Keratinocyte (primary cell): ENCODE measurements at places on chromosomes 12 and 14. TPM values are rescaled to one million over a fixed set of nuclear protein-coding genes. Genes with fewer than 3 reads are reported as not detected.

Gene GZMB
- polyA plus RNA-seq = 0.08 TPM in 1 of 3 replicates, not detected in the others

Gene TAS2R19
- 0.17 to 0.31 TPM in 2 of 3 replicates, not detected in the other for polyA plus RNA-seq

Gene STAC3
- polyA plus RNA-seq = 0.27 to 0.94 TPM (median 0.62 TPM) in 3 replicates

Gene BCL11B
- polyA plus RNA-seq = 3.6 to 6.4 TPM (median 5.2 TPM) in 3 replicates

Gene SOAT2
- 0.08 TPM in 1 of 3 replicates, not detected in the others for polyA plus RNA-seq

Gene CLEC1A
- 0.05 TPM in 1 of 3 replicates, not detected in the others for polyA plus RNA-seq

Gene PLCZ1
- polyA plus RNA-seq = 0.15 to 0.62 TPM (median 0.18 TPM) in 3 replicates

Gene CFAP73
- not detected in 3 replicates for polyA plus RNA-seq

Gene USP44
- polyA plus RNA-seq = 0.12 to 0.18 TPM (median 0.13 TPM) in 3 replicates

Gene PYGL
- polyA plus RNA-seq = 197 to 397 TPM (median 331 TPM) in 3 replicates

DNA sequence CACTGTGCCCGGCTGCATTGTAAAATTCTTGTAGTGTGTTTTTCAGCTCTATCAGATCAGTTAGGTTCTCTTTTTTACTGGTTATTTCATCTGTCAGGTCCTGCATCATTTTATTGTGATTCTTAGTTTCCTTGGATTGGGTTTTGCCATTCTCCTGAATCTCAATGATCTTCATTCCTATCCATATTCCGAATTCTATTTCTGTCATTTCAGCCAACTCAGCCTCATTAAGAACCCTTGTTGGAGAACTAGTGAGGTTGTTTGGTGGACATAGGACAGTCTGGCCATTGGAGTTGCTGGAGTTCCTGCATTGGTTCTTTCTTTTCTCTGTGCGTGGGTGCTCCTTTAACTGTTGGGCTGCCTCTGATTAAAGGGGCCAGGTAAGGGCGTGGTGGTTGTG, 5.6 kb upstream of the C1S start:
- no peak for DNase-seq

DNA sequence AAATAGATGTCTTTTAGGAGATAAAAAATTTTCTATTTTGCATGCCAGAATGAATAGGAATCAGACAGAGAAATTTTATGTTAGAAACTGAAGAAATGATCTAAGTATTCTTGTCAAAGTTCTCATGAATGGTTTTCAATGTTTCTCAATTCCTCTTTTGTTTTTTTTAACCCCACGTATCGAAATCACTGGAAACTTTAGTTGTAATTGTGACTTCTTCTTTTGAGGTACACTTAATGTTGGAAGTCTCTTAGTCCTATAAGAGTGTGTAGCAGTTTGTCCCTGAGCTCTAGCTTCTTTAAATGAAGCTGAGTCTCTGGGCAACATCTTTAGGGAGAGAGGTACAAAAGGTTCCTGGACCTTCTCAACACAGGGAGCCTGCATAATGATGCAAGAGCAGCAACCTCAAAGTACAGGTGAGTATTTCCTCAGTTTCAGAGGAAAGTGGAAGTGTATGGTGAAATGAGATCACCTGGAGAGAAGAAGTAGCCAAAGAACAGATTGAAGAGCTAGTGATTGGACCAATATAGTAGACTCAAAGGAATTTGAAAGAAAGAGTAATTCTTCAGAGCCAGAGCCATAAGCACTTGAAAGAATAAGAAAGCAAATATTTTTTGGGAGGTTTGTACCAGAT, at the start of gene CLEC6A:
Gene CLEC6A (plus strand): TSS at position 236 of the 634 bp plus-strand sequence. CDS start 150 bp downstream, at position 386.
- DNase-seq = no peak

- no peak for DNase-seq
Observed at GRCh38 chr12:68975811-68976210, 42.8 kb upstream of the CPM start.

GRCh38 chr14:55976655-55977054, 141.6 kb upstream of the PELI2 start:
- DNase-seq = no peak

DNA sequence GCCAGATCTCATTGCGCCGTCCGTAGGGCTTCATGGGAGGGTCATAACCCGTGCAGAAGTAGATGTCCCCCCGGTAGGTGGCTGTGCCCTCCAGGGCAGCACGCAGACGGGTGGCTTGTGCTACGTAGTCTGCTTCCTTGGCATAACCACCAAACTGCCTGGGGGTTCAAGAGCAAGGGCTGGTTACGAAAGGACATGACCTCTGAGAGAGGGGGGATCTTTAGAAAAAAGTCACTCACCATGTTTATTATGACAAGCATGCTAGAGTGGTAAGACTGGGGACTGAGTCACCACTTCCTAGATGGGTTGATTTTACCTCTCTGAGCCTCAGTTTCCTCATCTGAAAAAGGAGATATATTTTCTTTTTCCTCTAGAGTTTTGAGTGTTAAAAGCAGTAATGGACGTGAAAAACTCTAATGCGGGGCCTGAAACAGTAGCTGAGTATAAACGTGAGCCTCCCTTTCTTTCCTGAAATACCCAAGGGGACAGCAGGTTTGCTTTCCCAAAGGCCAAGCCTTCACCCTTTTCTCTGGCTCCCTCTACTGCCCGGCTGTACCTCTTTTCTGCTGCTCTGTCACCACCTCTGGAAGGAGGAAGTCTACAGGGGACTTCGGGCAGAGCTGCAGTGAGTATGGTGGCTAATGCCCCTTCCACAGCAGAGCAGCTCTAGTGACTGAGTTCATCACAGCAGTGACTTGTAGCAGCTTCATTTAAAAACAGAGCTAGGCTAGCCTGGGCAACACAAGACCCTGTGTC, 23.5 kb upstream of the GPRC5D start:
- no peak for DNase-seq

DNA sequence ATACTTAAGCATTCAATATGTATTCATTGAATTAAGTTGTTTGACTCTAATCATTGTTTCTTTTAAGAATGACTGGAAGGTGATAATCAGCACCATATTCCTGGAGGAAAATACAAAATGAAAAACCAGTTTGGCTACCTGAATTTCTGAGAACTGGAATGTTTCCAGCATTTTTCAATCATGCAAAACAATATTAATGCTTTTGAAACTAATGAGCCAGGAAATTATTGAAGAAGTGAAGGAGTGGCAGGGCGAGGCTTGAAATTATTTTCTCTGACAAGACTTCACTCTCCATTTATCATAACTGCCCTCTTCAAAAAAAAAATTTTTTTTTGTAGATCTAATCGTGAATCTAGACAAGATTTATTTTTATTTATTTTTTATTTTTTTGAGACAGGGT, 19.0 kb downstream of the TMEM19 start:
- DNase-seq = no peak

- DNase-seq = no peak
Observed at GRCh38 chr12:93181409-93181965, 196.2 kb upstream of the NUDT4 start.

- no peak for DNase-seq
Observed at GRCh38 chr14:105837349-105838063, 311.1 kb downstream of the TMEM121 start.

DNA sequence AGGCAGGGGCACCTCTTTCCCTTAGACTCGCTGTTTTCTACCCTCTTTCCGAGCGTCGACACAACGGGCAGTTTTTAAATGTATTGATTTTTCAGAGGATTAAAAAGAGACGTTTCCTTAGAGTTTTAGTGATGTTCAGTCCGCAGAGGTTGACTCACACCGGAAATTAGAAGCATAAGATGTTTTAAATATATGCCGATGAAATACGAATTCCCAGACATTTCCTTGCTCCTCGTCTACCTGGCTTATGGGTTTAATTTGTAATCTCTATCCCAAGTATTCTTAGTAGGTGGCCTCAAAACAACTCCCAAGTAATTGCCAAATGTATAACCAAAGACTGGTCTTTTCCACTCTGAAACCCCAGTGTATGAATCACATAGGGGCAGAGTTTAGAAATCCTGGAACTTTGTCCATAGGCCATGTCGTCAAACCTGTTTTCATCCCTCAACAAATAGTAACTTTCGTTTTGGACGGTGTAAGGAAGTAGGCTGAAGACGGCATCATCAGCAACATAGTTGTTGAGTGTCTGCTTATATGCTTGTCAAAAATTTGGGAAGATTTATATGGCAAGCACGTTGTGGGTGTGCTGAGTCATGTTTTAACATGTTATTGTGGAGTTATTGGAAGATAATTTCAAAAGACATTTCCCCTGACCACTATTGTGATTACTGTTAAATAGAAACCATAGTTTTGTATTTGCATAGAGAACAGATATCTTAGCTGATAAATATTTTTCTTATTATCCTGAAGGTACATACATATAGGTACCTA, 824 bp downstream of the TBK1 start:
- peak; percentile 42 for DNase-seq

- no peak for DNase-seq
Observed at GRCh38 chr14:106318700-106319099, 792.3 kb downstream of the TMEM121 start.

DNA sequence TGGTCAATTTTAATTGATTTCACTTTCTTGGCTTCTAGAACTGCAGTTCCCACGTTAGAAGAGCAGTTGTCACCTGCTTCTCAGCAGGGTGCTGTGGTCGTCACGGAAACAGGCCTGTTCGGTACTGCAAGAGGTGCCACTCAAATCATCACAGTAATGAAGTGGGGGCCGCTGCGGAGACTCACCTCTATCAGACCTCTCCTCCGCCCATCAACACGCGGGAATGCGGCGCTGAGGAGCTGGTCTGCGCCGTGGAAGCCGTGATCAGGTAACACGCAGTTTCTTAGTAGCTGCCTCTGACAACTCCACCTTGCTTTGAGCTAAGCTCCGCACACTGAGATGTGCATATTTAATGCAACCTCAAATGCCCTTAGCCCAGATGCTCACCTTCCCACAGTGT, 107.2 kb downstream of the UNC79 start:
- DNase-seq = no peak

GRCh38 chr12:24746006-24746671, 202.8 kb downstream of the BCAT1 start:
- DNase-seq = no peak

- DNase-seq = no peak
Observed at GRCh38 chr14:69768873-69769272, 1.9 kb downstream of the SRSF5 start.

- DNase-seq = no peak
Observed at GRCh38 chr14:61925043-61925442, 162.8 kb downstream of the SNAPC1 start.

GRCh38 chr12:52197371-52198231, 5.8 kb upstream of the KRT80 start:
- DNase-seq = no peak

- no peak for DNase-seq
Observed at GRCh38 chr14:102212845-102213244, 73.1 kb downstream of the WDR20 start.

- peak; percentile 78 for DNase-seq
Observed at GRCh38 chr12:70660620-70661219, 23.5 kb upstream of the PTPRB start.

GRCh38 chr12:22231078-22231477, 103.4 kb downstream of the ST8SIA1 start:
- no peak for DNase-seq

GRCh38 chr12:12582193-12582881, 19.7 kb upstream of the DUSP16 start:
- no peak for DNase-seq

DNA sequence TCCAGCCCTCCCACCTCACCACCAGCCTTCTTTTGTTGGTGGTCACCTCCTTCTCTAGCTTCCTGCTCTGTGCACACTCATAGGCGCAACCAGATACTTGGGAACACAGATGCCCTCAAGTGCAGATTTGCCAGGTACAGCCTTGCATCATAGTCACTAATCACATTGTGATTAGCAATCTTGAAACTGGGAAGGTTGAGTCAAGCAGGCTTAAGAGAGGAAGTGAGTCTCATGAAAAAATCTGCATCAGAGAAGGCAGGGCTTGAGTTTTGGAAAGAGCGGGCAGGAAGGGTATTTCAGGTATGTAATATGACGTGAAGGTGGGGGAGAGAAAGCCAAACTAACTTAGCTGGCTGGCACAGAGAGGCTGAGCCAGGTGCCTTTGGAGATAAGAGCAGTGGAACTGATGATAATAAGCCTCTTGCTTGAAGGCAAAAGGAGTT, 2.7 kb upstream of the RABGGTA start:
- DNase-seq = peak; percentile 95

DNA sequence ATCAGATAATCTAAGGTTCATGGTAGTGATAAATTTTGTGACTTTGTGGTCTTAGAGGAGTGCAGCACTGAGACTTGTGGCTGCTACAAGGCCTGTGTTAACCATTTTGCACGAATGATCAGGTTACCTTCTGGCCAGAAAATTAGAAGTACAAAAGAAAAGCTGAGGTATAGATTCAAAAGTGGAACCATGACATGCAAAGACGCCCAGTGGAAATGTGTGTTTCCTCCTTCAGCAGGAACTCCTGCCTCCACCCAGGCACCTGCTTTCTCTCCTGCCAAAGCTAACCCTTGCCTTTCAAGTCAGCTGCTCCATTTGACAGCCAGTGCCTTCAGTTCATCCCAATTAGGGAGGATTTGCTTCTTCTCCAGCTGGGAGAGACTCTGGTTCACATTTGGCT, 10.1 kb downstream of the PDE6H start:
- DNase-seq = no peak

- DNase-seq = no peak
Observed at GRCh38 chr12:77213319-77213718, 147.9 kb upstream of the E2F7 start.

GRCh38 chr14:102906616-102907302, 15.7 kb upstream of the AMN start:
- no peak for DNase-seq

DNA sequence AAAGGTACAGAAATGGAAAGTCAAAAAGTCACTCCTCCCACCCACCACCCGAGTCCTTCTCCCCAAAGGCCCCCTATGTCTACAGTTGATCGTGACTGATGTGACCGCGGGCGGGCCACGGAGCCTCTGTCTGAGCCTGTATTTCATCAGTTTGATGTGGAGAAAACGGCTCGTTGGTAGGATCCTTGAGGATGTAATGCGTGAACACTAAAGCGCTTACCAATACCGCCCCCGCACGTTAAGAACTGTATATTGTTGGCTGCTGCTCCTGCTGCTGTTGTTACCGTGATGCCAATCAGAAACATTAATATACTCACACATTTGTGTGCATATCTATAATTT, 24.6 kb upstream of the UBC start:
- no peak for DNase-seq

GRCh38 chr14:104344818-104345620, 206.6 kb downstream of the KIF26A start:
- DNase-seq = no peak
